ENCODE measurements at places on chromosomes 6 and 20.
A peak's percentile ranks its signal among the peaks of the same experiment; 100 is the strongest.

GRCh38 chr6:48067148-48067712, 43.8 kb downstream of the PTCHD4 start:
- peaks cover 3% of the 10 kb centered on the region for H3K27me3 ChIP-seq
- H3K4me3 ChIP-seq, result no peak overlapping the region
- no peaks in the 10 kb centered on the region for H3K36me3 ChIP-seq
- no peak for DNase-seq
- H3K4me1 ChIP-seq, result no peaks in the 10 kb centered on the region

DNA sequence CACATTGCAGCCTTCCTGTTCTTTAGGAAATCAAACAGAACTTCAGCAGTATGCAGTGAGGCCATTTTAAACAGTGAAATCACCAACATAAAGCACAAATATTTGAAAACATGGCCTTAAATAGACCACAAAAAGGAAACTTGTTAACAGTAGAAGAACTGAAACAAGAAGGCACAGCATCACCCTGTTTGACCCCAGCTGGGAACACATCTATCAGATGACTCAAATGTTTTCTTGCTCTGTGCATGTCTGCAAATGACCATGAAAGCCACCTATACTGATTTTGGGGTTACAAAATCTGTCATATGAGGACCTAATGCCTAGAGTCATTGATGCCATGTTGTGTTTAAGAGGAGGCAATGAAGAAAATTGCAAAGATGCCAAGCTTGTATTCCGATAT, 123.8 kb upstream of the ADGRF1 start:
- H3K27me3 ChIP-seq, result no peaks in the 10 kb centered on the region
- H3K4me3 ChIP-seq, result no peak overlapping the region
- H3K27ac ChIP-seq, result no peak overlapping the region
- no peaks in the 10 kb centered on the region for H3K4me1 ChIP-seq
- no peak for DNase-seq
- H3K36me3 ChIP-seq, result no peaks in the 10 kb centered on the region

DNA sequence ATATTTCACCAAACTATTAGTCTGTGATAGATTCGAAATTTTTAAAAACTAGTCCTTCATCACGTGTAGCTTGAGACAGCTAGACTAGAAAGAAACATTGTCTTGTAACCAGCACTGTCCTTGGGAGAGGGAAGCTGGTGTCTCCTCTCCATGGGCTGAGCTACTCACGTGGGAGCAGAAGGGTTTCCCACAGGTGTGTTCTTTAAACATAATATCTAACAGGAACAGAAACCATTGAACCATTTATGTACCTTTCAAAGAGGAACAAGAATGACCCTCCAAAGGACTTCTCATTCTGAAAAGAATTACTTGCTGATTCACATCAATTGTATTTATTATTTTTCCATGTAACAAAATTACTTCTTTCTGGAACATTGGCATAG, 72.4 kb upstream of the SYNJ2 start:
- peaks cover 7% of the 10 kb centered on the region for H3K4me1 ChIP-seq
- no peak for DNase-seq
- H3K27me3 ChIP-seq, result no peaks in the 10 kb centered on the region
- no peaks in the 10 kb centered on the region for H3K36me3 ChIP-seq
- no peak overlapping the region for H3K27ac ChIP-seq
- H3K4me3 ChIP-seq, result no peak overlapping the region

DNA sequence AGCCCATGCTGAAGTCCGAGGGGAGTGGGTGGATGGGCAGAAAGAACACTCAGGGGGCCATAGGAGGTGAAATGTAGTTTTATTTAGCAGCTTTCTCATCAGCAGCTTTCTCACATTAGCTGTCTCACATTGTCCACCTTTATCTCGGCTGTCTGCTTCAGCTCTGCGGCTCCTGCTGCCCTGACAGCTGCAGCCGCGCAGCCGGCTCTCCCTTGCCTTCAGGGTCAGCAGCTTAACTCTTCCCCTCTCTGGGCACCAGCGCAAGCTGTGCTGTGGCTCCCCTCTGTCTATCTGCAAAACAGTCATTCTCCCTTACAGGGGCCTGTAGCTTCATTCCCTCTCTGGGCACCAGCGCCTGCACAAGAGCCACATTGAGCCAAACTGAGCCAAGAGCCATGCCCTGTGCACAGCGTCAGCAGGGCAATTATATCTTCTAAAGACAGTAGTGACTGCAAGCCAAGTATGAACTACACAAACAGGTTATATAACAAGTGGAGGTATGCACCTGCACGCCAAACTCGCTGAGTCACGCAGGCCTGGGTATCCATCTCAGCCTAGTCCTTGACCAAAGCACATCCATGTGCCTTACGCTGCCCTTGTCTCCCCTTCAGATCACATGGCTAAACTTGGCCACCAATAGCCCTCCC, 198.8 kb downstream of the EYA2 start:
- H3K4me3 ChIP-seq, result no peak overlapping the region

GRCh38 chr20:59004763-59005522, 2.1 kb downstream of the CTSZ start:
- no peaks in the 10 kb centered on the region for H3K27me3 ChIP-seq
- DNase-seq, result no peak
- H3K27ac ChIP-seq, result peak overlapping the region; percentile 75
- H3K4me1 ChIP-seq, result peaks cover 60% of the 10 kb centered on the region
- peak overlapping the region; percentile 47 for H3K4me3 ChIP-seq

GRCh38 chr6:108518714-108519576, 41.8 kb upstream of the FOXO3 start:
- H3K27me3 ChIP-seq, result no peaks in the 10 kb centered on the region
- no peaks in the 10 kb centered on the region for H3K4me1 ChIP-seq
- H3K36me3 ChIP-seq, result no peaks in the 10 kb centered on the region
- no peak overlapping the region for H3K4me3 ChIP-seq
- no peak overlapping the region for H3K27ac ChIP-seq

All from natural killer cell (primary cell).